ENCODE measurements at places on chromosomes 2 and 18.
A peak's percentile ranks its signal among the peaks of the same experiment; 100 is the strongest.

DNA sequence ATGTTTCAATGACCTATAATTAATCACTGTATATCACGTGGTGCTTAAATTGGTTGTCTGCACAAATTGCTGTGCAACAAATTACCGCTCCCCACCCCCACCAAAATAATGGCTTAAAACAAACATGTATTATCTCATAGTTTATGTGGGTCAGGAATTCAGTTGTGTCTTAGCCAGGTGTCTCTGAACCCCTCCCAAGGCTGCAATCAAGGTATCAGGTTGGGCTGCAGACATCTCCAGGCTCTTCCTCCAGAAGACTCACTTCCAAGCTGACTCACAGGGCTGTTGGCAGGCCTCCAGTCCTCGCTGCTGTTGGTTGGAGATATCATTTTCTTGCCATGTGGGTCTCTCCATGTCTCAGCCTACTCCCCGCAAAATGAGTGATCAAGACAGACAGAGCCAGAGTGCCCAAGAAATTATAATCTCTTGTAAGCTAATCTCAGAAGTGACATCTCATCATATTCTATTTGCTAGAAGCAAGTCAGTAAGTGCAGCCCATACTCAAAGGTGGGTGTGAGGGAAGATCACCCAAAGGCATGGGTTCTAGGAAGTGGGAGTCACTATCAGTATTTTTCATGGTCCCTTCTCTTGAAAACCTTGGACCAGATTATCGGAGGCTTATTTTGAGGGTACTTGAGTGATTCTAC lies 38.4 kb downstream of the SPC25 start:
- DNase-seq: no peak

GRCh38 chr2:165058476-165059265 lies 103.3 kb upstream of the SLC38A11 start:
- DNase-seq: no peak

- no peak for DNase-seq
These were observed 10.7 kb downstream of the PSTPIP2 start for GRCh38 chr18:46061387-46061786.

- DNase-seq: no peak
These were observed 11.6 kb downstream of the ATG16L1 start for GRCh38 chr2:233263045-233263570.

GRCh38 chr2:27973592-27973991 lies 83.1 kb downstream of the BABAM2 start:
- no peak for DNase-seq

- no peak for DNase-seq
These were observed 18.3 kb downstream of the FIGN start for GRCh38 chr2:163717515-163717914.

GRCh38 chr2:230916218-230916617 lies 8.8 kb downstream of the GPR55 start:
- no peak for DNase-seq

GRCh38 chr2:179201869-179202268 lies 62.8 kb downstream of the SESTD1 start:
- peak; percentile 8 for DNase-seq

- no peak for DNase-seq
These were observed 93.8 kb upstream of the PHLPP1 start for GRCh38 chr18:62621546-62621945.

- DNase-seq: no peak
These were observed 85.5 kb upstream of the STON1 start for GRCh38 chr2:48444404-48444803.

DNA sequence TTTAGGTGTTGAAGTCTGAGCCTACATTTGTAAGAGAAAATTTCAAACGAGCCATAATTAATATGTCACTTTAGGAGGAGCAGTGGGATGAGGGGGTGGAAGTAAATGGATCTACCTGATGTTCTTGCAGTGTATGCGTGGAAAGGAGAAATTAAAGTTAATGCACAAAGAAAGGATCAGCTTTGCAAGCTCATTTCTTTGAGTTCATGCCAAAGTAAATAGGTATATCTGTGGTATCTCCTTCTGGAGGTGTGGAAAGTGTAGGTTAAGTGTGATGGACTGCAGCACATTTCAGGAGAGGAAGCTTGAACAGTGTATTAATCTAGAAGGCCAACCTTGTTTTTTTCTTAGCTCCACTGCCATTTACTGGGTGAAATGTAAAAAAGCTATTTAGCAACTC lies 307.5 kb upstream of the ZEB2 start:
- no peak for DNase-seq

DNA sequence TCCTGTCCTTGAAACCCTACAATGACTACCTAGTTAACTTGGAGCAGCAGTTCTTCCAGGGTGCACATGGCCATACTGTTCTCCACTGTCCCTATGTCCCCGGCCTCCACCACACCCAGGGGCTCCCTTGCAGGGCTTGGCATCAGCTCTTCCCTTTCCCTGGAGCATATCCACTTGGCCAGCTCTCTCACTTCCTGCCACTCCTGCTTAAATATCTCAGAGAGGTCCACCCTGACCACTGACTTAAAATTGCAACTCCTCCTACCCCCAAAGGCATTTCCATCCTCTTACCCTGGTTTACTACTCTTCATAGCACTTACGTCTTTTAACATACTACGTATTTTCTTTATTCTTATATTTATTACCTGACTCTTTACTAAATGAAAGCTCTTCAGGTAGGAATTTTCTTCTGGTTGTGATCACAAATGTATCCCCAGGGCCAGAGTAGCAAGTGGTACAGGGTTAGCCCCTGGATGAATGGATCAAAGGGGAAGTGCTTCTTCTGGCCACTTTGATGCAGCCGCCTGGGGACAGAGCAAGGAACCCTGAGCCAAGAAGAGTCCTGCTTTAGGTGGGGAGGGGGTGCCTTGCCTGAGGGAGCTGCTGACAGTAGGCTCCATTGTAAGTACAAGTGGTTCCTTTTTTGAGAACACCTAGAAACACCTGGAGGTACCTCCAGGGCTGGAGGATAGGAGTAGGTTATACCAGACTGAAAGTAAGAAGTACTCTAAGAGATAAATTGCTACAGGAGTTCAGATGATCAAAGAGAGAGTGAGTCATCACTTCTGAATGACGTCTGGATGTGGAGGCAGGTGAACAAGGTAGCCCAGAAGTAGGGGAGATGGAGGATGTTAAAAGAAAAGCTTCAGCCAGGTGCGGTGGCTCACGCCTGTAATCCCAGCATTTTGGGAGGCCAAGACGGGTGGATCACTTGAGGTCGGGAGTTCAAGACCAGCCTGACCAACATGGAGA lies 82.2 kb downstream of the SOCS6 start:
- no peak for DNase-seq

- no peak for DNase-seq
These were observed 49.0 kb downstream of the SETBP1 start for GRCh38 chr18:44729631-44730101.

DNA sequence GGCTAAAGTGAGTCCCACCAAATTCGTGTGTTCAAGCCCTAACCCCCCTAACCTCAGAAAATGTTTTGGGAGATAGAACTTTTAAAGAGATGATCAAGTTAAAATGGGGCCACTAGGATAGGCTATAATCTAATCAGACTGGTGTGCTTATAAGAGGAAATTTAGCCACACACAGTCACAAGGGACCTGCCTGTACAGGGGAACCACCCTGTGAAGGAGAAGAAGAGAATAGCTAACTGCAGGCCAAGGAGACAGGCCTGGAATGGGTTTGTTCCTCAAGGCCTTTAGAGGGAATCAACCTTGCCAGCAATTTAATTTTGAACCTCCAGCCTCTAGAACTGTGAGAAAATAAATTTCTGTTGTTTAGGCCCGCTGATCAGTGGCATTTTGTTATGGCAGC lies 36.0 kb upstream of the TANK start:
- no peak for DNase-seq

- DNase-seq: no peak
These were observed 4.4 kb downstream of the TBR1 start for GRCh38 chr2:161420406-161421074.

DNA sequence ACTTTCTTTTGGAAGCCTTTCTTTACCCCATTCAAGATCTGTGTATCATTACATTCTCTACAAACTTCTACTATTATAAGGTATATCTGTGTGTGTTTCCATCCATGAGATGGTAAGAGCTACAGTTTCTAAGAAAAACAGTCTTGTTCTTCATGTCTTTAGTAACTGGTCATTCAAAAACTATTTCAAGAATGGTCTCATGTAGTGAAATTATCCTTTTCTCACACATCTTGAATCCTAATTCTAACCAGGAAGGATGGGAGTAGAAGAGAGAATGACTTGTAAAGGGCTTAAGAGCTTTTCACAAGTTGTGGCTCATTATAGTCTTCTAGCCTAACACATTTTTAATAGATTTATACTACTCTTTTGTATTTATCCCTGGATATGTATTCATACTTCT lies 47.3 kb downstream of the ROCK1 start:
- no peak for DNase-seq

GRCh38 chr18:1019191-1019590 lies 114.5 kb downstream of the ADCYAP1 start:
- no peak for DNase-seq

GRCh38 chr18:65025756-65026155 lies 725.1 kb upstream of the CDH7 start:
- no peak for DNase-seq

- no peak for DNase-seq
These were observed 196.3 kb downstream of the CCDC74A start for GRCh38 chr2:131724019-131724418.

DNA sequence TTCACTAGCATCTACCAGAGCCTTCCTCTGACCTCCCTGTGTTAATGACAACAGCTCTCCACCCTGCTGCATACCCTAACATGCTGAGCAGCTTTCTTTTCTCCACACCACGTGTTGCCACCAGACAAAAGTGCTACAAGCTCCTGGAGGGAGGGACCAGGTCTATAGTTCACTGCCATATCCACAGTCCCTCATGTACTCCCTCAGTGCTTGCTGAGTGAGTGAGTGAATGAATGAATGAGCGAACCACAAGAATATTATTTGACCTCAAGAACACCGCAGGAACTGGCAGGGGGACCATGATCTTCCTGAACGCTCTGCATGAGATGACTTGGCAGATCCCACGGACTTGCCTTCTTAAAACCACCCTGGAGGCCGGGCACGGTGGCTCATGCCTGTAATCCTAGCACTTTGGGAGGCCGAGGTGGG lies 47.4 kb upstream of the CAB39 start:
- DNase-seq: no peak

GRCh38 chr2:25021791-25022362 lies 20.0 kb upstream of the EFR3B start:
- DNase-seq: no peak

- DNase-seq: no peak
These were observed 182.7 kb downstream of the MYO3B start for GRCh38 chr2:170360546-170361089.

DNA sequence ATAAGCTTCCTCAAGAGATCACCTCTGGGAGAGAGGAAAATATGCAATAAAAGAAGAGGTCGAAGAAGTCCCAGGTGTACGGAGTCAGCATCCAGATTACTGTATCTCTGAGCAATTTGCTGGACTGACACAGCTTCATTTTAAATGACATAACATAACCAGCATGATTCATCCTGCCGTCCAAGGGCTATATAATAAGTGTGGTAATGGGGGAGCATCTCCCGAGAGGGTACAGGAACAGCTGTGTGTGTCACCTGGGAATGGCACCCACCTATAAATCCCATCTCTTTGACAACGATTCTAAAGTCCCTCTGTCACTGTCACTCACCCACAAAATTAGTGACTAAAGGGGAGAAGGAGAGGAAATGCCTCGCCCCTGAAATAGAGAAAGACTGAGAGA lies 19.3 kb upstream of the FZD7 start:
- no peak for DNase-seq

- DNase-seq: peak; percentile 2
These were observed 786 bp upstream of the TMEM200C start for GRCh38 chr18:5895876-5896740.

GRCh38 chr2:227906991-227907390 lies 35.6 kb downstream of the DAW1 start:
- DNase-seq: no peak
